IPS DF 6.9 (cell line): ENCODE measurements at places on chromosomes 4 and X.

DNA sequence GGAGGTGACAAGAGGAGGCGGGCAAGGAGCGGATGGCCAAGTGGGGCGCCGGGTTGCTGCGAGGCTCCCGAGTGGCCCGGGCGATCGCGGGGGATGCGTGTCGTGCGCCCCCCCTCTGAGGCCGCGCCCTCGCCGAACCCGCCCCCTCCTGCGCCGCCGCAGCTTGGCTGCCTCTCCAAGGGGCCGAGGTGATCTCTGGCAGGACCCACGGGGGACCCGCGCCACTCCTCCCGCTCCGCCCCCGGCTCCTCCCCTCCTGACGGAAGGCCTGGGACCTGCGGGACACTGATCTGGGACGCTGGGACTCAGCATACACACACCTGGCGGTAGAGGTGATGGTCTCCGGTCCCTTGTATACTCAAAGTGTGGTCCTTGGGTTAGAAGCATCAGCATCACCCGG lies 21.9 kb upstream of the FAM47C start:
- no peak for DNase-seq

GRCh38 chr4:136484996-136485395 lies 1047.3 kb downstream of the PCDH18 start:
- DNase-seq = no peak

DNA sequence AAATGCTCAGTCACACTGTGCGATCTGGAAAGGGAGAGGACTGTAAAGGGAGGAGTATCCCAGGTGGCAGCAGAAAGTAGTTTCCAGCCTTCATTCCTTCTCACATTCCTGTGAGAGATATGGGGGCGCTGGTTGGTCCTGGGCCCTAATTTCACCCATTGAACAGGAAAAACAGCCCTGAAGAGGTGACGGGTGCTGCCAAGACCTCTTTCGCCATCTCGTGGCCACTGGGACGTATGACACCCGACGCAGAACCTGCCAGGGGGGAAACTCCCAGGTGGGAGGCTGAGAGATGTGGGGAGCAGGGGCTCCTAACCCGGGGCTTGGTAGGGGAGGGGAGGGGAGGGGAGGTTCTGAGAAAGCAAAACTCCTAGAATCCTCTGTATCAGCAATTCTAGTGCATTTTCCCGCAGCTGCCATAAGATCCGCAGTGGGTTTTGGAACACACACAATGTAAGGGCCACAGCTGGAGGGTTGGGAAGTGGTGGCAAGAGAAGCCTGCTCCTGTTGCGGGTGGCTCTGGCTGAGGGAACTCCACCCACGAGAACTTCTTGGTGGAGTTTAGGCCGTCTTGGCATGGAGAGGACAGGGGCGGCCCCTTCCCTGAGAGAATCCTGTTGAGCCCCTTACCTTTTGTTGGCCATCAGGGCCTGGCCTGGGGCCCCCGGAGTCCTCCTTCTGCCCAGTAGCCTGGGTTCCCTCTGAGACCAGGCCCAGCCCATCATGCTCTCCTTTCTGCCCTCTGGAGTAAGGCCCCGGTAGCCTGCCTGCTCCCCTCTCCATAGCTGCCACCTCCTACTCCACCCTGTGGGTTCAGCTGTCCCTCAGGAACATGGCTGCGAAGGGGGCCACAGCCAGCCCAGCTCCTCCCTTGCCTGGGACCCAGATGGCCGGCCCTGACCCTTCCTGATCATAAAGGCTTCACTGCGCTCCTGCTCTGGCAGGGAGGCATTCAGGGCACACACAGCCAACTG lies 134.1 kb downstream of the OR13H1 start:
- DNase-seq = peak; percentile 20

- DNase-seq = no peak
Observed at GRCh38 chrX:39753293-39753996, 344.3 kb downstream of the BCOR start.

GRCh38 chr4:40232610-40233009 lies 35.8 kb downstream of the RHOH start:
- DNase-seq = no peak

DNA sequence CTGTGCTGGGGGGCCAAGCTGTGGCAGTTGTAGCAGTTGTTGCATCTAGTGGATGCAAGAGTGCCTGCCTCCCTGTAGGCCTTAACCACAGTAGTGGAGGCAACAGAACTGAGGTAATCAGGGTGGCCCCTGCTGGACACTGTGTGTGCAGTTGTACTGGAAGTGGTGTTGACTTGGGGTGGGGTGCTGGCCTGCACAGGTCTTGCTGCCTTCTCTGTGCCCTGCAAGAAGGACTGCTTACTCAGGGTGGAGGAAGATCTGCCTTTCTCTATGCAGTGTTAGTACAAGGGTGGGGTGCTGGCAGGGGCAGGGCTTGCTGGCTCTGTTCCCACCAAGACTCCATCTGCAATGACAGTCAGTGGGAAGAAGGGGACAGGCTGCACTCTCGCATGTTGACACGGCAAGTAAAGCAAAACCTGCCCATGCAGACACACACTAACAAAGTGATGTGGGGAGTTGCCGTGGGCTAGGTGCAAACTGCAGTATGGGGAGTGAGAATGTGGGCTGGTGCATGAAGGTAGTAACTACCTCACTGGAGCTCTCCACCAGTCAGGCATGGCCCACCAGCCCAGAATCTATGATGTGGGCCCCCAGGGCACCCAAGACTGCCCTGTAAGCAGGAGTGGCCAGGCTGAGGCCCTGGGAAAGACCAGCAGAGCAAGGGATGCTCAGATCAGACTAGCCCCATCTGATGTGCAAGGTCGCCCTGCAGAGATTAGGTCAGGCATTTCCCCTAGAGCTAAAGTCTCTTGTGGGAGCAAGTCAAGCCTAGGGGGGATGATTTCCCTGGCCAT lies 594.9 kb downstream of the TECRL start:
- DNase-seq = no peak

GRCh38 chr4:70902577-70903290 lies 565 bp downstream of the MOB1B start:
- no peak for DNase-seq

DNA sequence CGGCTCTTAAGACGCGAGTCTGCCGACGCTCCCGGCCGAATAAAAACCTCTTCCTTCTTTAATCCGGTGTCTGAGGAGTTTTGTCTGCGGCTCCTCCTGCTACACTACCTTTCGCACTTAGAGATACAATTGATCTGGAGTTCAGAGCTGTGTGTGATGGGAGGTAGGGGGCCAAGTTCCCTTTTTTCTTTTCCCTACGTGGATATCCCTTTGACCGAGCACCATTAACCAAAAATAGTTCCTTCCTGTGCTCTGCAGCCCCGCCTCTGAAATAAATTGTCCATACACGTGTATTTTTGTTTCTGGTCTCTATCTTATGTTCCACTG lies 555 bp upstream of the PGM2 start:
- no peak for DNase-seq

- DNase-seq = no peak
Observed at GRCh38 chr4:79370026-79370425, 38.0 kb downstream of the GK2 start.

DNA sequence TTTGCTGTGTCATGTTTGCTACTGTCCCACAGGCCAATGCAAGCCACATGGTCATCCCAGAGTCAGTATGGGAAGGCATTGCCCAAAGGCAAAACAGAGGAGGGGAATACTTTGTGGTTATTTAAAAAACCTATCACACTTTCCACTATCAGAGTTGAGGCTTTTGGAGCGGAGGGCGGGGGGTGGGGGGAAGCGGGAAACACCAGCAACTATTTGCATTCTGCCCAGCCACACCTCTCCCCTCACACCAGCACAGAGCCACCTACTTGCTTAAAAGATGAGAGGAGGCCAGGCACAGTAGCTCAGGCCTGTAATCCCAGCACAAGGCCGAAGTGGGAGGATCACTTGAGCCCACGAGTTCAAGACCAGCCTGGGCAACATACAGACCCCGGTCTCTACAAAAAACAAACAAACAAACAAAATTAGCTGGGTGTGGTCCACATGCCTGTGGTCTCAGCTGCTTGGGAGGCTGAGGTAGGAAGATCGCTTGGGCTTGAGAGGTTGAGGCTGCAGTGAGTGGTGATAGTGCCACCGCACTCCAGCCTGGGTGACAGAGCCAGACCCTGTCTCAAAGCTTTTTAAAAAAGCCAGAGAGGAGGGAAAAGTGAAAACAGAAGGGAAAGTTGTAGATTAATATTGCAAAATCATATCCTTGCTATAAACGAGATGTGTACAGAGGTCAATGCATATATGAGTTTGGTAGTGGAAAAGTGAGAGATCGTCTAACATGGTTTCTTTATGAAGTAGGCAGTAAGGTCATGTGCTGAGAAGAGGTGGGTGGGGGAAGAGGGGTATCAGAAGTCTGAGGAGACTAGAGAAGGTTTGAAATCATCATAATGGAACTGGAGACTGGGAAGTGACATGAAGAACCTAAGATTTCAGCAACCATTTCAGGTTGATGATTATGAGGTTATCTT lies 1.9 kb upstream of the CHST7 start:
- DNase-seq = no peak

DNA sequence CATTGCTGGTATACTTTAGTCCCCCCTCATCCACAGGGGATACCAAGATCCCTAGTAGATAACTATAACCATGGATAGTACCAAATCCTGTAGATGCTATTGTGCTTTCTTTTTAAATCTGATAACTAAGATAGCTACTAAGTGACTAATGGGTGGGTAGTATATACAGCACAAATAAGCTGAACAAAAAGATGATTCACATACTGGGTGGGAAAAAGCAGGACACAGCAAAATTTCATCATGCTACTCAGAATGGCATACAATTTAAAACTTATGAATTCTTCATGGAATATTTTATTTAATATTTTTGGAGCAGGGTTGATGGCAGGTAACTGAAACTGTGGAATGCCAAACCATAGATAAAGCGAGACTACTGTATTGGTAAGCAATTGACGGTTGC lies 161.6 kb downstream of the IL15 start:
- DNase-seq = no peak

- no peak for DNase-seq
Observed at GRCh38 chr4:168537571-168537970, 40.7 kb downstream of the PALLD start.

DNA sequence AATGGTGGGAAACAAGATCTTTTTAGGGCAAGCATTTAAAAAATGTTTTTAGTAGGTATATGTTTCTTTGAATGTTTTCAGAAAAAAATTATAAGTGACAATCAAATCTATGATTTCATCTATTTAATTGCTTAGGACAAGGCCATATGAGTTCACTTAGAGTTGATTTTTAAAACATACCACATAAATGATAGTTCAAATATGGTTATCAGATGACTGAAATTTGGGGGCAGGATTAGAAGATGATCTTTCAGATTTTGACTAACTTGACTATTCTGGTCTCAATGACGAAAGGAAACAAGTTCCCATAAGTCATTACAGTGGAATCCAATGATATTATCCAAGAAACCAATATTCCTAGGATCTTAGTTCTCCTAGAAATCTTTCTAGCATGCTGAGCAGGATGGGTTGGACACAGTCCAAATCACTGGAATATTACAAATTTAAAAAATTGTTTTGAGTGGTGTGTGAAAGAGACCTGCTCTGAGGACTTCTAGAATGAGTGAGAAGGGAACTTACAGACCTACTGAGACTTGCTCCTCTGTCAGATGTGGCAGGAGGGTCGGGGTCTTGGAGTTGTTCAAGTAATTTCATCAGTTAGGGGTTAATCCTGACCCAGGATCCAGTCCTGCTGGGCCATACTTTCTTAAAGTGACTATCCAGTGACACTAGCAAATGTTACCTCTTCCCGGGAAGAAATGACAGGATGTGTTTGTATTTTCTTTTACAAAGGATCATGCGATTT lies 20.0 kb downstream of the RHOH start:
- DNase-seq = no peak

- DNase-seq = no peak
Observed at GRCh38 chr4:180134091-180134866, 2108.9 kb upstream of the TENM3 start.

DNA sequence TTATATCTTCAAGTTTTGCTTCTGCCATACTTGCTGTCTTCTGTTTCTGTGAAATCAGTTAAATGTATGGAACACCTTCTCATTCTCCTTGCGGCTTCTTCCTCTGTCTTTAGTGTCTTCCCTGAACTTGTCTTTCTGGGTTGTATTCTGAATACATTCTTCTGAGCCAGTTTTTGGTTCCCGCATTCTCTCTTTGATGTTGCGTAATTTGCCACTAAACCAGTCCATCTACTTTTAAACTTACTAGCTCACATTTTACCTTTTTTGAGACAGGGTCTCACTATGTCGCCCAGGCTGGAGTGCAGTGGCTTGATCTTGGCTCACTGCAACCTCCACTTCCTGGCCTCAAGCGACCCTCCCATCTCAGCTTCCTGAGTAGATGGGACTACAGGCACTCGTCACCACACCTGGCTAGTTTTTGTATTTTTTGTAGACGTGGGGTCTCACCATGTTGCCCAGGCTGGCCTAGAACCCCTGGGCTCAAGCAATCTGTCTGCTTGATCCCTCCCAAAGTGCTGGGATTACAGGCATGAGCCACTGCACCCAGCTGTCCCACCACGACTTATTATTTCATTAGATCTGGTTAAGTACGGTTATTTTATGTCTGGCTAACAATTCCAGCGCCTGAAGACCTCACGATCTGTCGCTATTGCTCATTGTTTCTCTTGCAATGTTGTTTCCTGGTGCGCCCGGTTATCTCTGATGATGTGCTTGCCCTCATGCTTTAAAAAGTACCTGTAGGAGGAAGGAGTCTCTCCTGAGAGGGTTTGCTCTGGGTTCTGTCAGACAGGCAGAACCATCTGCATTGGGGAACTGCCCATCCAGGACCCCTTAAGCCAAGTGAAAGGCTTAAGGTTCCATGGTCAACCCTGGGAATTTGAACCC lies 9.8 kb upstream of the FAM3A start:
- no peak for DNase-seq

DNA sequence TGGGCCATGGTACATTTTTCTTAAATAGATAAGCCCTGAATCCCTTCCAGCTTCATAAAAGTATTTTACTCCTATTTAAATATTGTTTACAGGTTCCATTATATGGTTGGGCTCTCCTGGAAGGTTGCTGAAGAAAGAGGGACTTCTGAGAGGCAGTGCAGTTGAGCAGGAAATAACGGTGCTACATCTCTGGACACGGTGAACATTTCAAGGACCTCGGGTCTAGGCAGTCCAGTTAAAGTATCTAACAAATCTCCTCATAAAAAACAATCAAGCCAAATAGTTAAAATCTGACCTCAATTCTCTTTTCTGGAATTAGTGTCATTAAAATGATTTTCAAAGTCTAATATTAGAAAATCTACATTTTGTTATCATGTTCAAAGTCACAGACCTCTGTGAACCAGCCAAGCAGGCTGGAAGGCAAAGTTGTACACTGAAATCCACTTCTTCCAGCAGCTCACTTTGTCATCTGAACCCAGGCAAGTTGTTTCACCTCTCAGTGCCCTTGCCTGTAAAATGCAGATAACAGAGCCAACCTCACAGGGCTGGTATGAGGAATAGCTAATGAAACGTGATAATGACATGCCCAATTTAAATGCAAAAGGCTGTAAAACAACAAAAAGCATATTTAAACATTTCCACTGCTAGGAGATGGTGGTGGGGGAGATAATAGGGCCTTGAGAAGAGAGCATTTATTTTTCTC lies 267.0 kb upstream of the KLF3 start:
- DNase-seq = no peak
